Activated T-cell treated with anti-CD3 and anti-CD28 coated beads, Interleukin-2, amount 50 U/mL, for 72 hours (primary cell): ENCODE measurements at places on chromosomes 1 and 21. TPM values are rescaled to one million over a fixed set of nuclear protein-coding genes. Genes with fewer than 3 reads are reported as not detected.

DNA sequence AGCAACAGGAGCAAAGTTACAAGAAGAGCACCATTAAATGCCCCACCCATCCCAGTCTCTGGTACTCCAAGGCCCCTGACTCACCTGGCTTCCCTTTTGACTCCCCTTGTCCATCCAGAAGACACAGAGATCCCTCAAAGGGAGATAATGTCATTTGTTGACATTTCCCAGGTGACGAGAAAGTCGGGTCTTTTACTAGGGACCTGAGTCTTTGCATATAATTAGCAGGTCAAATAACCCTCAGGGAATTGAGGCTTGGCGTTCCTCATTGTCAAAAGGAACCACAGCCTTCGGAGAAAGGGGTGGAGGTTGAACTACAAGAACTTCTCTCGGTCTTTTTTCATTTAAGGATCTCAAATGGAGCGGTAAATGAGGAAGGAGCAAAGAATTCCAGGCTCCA, 133.2 kb downstream of the PROX1 start:
- no peak for DNase-seq
- H3K27me3 ChIP-seq: no peaks in the 10 kb centered on the region
- no peaks in the 10 kb centered on the region for H3K4me1 ChIP-seq
- H3K27ac ChIP-seq: no peak overlapping the region

- no peak for DNase-seq
- H3K36me3 ChIP-seq: peaks cover 2% of the 10 kb centered on the region
- H3K27me3 ChIP-seq: peaks cover 16% of the 10 kb centered on the region
- peaks cover 4% of the 10 kb centered on the region for H3K4me1 ChIP-seq
- no peak overlapping the region for H3K27ac ChIP-seq
Measured at GRCh38 chr1:23428136-23428905, 3.8 kb upstream of the TCEA3 start.

DNA sequence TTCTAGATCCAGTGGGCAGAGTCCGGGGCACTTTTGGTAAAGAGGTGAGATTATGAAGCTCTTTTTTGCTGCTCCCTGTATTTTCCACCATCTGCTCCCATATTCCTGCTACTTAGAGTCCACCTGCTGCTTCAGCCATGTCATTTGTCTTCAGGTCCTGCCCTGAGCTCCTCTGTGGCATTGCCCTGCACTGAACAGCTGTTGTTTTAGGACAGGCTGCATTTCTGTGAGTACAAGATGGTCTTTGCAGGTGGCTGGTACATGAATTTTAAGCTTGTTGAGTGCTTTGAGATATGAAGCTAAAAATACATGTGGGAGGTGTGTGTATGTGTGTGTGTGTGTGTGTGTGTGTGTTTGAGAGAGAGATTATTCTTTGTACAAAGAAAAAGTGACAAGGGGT, 21.9 kb downstream of the MT1HL1 start:
- no peak for DNase-seq
- no peak overlapping the region for H3K4me3 ChIP-seq
- H3K27me3 ChIP-seq: peaks cover 5% of the 10 kb centered on the region
- no peak overlapping the region for H3K27ac ChIP-seq
- H3K4me1 ChIP-seq: no peaks in the 10 kb centered on the region

The GBP3 gene
- 7.1 TPM for total RNA-seq

GRCh38 chr1:160711602-160712311, at the start of gene CD48:
Gene CD48 (minus strand): TSS chr1:160711822. CDS start chr1:160711763, 59 bp downstream.
- peaks cover 5% of the 10 kb centered on the region for H3K36me3 ChIP-seq
- H3K4me1 ChIP-seq: peaks cover 35% of the 10 kb centered on the region
- no peaks in the 10 kb centered on the region for H3K27me3 ChIP-seq
- peak; percentile 49 for DNase-seq
- H3K4me3 ChIP-seq: no peak within 1 kb of the TSS
